ENCODE measurements at places on chromosomes 12 and 14.

- no peak for DNase-seq
Measured at GRCh38 chr12:20523658-20524057, 155.3 kb downstream of the PDE3A start.

DNA sequence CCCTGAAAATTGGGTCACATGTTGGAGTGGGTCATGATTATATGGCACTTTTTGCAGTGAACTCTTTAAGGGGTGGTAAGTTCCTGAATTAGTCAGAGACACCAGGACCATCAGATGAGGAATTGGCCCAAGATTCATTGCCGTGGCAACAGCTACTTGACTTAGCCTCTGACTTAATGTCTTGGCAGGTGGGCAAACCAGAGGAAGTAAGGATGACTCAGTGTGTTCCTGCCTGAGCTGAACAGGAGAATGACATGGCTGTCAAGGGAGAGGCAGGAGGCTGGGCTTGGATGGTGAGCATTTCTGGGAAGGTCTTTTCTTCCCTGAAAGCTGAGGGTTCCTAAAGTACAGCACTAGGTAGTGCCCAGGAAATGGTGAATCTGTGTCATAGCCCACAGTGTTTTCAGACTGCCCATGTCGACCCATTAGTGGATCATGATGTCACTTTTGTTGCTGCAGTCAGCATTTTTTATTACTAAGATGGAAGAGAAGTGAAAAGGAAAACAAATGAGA is 170.1 kb upstream of the PWP1 start:
- DNase-seq = no peak

DNA sequence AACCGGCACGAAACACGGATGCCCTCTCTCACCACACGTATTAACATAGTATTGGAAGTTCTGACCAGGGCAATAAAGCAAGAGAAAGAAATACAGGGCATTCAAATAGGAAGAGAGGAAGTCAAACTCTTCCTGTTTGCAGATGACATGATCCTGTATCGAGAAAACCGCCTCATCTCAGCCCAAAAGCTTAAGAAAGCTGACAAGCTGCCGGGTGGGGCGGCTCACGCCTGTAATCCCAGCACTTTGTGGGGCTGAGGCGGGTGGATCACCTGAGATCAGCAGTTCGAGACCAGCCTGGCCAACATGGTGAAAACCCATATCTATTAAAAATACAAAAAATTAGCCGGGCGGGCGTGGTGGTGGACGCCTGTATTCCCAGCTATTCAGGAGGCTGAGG is 17.7 kb downstream of the OR6S1 start:
- DNase-seq = no peak

DNA sequence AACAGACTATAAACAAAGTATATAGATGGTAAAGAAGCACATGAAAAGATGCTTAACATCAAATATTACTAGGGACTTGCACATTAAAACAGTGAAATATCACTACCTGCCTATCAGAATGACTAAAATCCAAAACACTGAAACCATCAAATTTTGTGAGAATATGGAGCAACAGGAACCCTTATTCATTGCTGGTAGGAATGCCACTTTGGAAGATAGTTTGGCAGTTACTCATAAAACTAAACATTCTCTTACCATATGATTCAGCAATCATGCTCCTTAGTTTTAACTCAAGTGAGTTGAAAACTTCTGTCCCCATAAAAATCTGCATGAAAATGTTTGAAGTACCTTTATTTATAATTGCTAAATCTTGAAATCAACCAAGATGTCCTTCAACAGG is 297.6 kb downstream of the DAD1 start:
- DNase-seq = no peak

DNA sequence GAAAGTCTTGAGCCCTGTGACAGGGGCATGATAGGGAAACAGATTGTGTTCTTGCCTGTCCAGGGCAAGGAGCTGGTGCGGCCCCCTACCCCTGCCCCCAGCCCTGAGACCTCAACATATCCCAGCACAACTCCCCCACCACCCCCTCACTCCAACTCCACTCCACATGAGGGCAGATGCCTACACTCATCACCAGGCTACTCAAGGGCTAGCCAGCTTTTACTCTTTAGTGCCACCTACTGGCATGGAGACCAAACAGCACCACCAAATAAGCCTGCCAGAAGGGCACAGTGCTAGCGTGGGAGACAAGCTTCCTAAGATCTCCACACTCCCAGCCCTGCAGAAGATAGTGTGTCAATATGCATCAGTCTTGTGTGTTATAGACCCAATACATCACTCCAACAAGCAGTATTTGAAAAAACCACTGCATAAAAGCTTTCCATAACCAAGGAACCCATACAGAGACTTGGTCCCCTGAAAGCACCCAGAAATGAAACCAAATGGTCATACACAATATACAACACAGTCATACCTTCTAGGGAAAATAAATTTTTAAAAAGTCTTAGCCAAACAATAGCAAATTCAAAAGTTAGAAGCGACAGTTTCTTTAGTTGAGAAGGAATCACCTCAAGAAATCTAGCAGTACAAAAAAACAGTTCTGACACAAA is 154.4 kb downstream of the KCNK10 start:
- no peak for DNase-seq

- DNase-seq = no peak
Measured at GRCh38 chr12:144650-145284, 69.2 kb downstream of the SLC6A12 start.

DNA sequence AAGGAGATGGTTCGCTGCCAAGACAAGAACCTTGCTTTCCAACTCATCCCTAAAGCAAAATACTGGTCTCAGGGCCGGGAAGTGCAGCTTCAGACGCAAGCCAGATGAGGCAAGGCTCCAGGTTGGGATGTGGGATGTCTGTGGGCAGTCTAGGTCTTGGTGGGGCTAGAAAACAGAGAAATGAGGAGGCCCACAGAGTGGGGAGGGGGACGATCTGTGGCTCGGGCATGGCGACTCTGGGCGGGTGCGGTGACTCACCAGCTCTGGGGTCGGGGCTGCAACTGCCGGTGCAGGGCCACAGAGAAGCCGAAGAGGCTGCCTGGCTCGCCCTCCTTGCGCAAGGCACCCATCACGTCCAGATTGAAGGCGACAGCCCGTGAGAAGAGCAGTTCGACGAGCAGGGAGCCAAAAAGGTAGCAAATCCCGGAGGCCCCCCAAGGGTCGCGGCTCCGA is 459 bp downstream of the ITGA7 start:
- DNase-seq = no peak

DNA sequence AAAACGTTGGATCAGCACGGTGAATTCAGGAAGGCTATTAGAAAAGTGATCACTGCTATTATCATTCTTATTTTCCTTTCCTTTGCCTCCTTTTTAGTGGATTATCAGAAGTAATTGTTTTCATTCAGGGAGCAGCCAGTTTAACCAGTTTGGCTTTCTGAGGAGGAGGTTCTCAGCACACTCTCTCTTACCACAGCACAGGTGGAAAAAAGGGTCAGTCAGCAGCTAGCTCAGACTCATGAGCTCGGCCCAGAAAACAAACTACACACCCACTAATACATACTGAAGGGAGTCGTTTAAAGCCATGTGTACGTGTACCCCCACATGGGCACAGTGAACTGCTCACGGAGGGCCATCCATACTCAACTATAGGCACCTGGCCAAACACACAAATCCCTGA is 23.2 kb upstream of the MAGOHB start:
- no peak for DNase-seq

GRCh38 chr12:4293299-4293965 is 19.9 kb downstream of the CCND2 start:
- DNase-seq = no peak
